Activated CD4-positive, alpha-beta T cell treated with anti-CD3 and anti-CD28 coated beads, Interleukin-2, amount 50 U/mL, for 4 hours (primary cell): ENCODE measurements at places on chromosomes 7 and 10.

DNA sequence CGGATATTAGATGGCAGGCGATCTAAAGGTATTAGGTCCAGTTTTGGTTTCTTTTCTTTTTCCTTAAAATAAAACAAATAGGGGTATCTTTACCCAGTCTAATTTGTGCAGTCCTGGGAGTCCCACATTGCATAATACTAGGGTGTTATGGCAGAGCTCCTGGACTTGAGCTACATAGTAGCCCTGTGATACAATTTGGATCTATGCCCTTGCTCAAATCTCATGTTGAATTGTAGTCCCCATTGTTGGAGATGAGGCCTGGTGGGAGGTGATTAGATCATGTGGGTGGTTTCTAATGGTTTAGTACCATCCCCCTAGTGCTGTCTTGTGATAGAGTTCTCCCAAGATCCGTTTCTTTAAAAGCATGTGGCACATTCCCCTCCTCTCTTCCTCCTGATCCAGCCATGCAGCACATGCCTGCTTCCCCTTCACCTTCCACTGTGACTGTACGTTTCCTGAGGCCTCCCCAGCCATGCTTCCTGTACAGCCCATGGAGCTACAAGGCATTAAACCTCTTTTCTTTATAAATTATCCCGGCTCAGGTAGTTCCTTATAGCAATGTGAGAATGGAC, 141.9 kb downstream of the RPS24 start:
- DNase-seq: no peak

DNA sequence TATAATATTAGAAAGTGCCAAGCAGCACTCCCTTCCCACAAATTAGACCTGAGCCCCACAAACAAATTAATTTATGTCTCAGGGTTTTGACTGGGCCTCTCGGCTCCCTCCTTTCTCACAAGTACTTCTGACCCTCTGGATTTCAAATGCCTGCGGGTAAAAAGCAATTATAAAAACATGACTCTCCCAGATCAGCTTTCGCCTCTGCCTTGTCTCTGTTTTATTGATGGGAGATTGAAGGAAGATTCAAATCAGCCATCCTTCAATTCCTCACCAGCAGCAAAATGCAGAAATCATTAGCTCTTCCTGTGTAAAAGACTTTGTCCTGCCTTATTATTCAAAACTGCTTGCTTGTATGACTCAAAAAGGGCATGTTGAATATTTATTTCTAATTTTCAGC, 453.7 kb upstream of the MKI67 start:
- DNase-seq: no peak

DNA sequence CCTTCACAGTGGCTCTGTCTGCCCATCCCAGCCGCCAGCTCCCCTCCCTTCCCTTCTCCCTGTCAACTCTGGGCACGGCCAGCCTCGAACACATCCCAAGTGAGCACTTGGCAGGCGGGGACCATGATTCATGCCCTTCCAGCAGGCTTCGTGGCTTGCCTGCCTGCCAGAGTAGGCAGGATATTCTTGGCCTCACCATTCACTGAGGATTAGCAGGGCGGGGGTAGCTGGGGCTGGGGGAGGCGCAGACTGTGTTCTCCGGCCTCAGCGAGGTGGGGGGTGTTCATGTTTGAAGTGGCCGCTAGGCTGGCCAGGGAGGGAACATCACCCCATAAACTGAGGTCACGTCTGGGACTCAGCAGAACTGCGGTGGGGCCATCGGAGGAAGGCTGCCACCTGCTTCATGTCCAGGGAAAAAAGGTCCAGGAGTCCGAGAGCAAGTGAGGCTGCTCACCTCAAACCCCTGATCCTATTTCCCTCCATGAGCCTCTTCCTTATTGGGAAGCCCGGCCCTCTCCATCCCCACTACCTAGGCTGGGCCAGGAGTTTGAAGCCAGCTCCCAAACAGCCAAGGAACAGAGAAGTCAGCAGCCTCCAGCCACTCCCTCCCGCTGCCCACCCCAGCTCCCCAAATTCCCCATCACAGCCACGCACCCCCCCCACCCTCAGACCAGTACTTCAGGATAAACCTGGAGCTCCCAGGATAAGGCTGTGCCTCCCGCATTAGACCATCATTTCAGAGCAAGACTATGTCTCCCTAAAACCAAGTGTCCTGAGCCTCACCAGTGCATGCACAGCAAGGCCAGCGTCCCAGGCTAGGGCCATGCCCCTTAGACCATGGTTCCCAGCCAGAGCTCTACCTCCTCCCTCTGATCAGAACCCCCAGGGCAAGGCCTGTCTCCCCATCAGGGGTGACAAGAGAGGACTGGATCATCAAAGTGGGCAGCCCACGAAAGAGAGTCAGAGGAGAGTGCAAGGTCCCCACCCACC, 42.8 kb upstream of the RABGEF1 start:
- no peak for DNase-seq

GRCh38 chr7:85627791-85628586, 441.1 kb upstream of the SEMA3D start:
- no peak for DNase-seq

- no peak for DNase-seq
Observed at GRCh38 chr7:135206941-135207391, 4.4 kb downstream of the WDR91 start.

DNA sequence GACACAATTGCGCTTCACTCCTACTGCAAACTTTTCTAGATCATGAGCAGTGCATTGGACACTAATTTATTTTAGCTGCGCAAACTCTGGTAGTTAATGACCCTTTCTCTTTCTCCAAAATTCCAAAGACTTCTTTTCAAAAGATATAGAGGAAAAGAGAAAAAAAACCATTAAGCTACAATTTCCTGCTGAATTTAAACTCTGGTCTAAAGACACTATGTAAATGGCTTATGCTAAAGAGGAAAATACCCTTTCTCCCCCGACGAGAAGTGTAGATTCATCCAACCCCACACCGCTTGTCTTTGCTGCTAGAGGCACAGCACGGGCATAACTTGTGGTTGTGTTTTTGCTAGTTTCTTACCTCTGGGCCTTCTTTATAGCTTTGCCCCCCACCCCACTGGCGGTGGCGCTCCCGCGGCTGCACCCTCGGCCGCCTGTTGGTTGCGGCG, 84.1 kb downstream of the SNX10 start:
- no peak for DNase-seq

DNA sequence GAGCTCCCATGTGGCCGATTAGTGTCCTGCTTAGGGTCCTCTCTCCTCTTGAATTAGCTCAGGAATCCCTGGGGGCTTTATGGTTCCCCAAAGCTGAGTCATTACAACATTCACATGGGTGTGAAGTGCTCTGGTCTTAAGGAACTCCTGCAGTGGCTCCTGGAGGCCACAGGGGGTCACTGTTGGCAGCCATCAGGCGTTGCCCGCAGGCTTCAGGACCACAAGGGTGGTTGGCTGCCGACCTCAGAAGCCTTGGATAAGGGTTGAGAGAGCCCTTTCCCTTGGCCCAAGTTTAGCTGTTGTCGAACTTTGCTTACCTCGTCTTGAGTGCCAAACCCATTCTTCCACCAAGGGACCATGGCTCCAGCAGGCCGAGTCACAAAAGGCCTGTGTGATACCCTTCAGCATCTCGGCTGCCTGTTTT, 61.7 kb downstream of the SH2D4B start:
- DNase-seq: no peak

DNA sequence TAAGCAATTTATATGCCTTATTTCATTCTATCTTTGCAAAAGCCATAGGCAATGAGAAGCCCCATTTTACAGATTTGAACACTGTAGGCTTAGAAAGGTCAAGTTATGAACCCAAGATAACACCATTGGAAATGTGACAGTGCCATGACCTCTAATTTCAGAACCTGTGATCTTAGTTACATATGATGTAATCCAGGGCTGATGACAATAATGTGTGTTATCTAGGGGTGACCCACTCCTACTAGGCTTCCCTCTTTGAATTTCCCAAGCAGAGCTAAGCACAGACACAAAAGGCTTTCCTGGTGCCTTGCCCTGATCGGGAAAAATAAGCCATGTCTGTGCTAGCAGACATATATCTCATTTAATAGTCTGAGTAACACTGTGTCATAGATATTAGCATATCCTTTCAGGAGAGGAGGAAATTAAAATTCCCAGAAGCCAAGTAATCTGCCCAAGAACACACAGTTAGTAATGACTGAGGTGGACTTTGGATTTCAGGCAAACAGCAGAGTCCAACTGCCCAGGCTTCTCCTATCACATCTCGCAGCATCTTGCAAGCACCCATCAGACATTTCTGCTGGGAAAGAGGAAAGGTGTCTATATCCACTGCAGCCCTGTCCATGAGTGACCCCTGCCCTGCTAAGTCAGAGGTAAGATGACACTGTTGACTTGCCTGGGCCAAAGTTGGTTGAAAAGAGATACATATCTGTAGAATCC, 2.8 kb upstream of the TECTB start:
- no peak for DNase-seq

DNA sequence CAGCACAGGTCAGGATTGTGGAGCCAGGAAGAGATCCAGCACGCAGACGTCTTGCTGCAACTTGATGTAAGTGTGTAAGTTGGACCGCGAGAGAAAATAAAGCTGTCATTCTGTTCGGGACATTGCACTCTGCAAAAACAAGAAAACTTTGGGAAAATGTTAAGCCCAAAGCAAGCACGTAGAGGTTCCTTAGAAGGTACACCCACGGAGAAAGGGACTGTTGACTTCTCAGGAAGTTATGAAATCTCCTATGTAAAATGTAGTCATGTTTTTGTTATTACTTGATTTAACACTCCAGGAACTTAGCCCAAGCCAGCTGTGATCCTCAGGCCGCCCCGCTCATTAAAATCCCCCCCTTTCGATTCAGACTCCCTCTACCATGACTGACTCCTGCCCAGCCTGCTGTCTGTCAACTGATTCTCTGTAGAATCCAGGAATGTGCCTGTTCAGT, 196.1 kb upstream of the TCF7L2 start:
- no peak for DNase-seq

GRCh38 chr7:98054585-98054984, 52.1 kb upstream of the LMTK2 start:
- DNase-seq: no peak

GRCh38 chr7:106225856-106226255, 58.9 kb downstream of the NAMPT start:
- no peak for DNase-seq

GRCh38 chr10:43082746-43083145, 5.9 kb downstream of the RET start:
- DNase-seq: no peak

- DNase-seq: no peak
Observed at GRCh38 chr10:16689227-16689626, 128.0 kb downstream of the RSU1 start.

DNA sequence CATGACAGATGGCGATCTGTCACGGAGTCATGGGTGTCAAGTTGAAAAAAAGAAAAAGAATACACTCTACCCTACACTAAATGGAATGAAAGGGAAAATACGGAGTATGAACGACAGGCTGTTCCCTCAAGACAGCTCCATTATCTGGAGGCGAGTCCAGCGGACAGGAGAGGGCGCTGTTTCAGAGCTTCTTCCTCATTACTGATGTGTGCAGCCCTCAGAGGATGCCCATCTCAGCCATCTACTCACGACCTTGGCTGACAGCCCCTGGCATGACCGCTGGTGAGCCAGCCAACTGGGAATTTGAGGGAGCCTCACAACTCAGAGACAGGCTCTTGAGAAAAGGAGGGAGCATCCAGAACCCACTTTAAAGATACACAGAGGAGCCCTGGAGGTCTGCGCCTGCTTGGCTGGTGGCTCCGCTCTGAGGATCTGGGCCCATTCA, 49.6 kb upstream of the SMNDC1 start:
- DNase-seq: peak; percentile 81

- DNase-seq: no peak
Observed at GRCh38 chr10:44914891-44915290, 3.8 kb downstream of the TMEM72 start.

- DNase-seq: no peak
Observed at GRCh38 chr7:47119261-47119865, 462.5 kb downstream of the TNS3 start.

DNA sequence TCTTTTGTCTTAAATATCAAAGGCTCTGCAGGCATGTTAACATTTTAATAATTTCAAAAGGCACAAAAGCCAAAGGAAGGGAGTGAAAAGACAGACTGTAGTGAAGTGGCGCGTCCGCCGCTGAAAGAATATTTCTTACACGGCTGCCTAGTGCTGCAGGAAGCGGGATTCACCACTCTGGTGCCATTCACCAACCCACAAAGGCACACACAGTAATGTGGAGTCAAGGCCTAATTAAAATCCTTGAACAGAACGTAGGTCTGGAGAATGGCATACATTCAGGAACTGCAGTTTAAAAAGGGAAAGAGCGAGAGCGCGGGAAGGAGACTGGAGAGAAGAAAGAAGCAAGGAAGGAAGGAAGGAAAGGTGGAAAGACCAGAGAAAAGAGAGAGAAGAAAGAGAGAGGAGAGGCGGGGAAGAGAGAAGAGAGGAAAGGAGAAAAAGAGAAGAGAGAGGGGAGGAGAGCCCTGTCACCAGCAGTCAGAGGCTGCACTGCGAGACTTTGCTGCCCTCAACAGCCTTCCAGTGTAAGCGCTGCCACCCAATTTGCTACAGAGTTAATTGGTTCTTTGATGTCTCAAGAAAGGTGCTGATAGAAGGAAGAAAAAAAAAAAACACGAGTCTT, 554.0 kb downstream of the MDFIC start:
- DNase-seq: no peak

DNA sequence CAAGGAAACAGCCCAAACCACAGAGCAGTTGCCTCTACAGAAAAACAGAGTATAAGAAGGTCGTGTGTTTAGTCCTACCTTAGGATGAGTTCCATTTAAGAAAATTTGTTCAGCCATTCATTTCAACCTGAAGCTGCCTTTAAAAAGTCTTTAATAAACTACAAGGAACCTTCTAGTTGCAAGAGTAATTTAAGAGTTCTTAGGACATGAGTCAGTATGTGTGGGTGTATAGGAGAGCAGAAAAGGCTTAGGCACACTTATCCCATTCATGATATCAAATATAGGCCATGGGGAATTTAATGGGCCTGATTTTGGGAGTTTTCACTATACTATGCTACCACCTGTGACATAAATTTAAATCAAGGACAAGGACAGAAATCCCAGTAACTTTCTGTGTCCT, 496.8 kb downstream of the TFEC start:
- no peak for DNase-seq
